ENCODE measurements at places on chromosomes 7 and 10.

- no peak for DNase-seq
These were observed 35.4 kb downstream of the CDK14 start for GRCh38 chr7:90631502-90631901.

DNA sequence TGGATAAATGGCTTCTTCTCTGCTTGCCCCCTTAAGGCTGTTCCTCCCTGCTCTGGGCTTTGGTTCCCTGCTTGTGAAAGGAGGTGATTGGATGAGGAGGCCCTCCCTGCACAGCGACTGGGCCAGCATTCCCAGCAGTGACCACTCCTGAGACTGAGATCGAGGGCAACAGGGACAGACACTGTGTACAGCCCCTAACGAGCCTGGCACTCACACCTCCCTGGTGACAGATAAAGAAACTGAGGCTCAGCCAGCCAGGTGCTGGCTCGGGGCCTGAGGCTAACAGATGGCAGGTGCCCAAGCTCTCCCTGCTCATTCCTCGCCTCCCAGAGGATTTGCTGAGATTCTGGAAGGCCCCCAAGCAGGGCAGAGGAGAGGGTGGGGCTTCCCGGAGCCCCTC is 12.0 kb upstream of the AQP1 start:
- no peak for DNase-seq

DNA sequence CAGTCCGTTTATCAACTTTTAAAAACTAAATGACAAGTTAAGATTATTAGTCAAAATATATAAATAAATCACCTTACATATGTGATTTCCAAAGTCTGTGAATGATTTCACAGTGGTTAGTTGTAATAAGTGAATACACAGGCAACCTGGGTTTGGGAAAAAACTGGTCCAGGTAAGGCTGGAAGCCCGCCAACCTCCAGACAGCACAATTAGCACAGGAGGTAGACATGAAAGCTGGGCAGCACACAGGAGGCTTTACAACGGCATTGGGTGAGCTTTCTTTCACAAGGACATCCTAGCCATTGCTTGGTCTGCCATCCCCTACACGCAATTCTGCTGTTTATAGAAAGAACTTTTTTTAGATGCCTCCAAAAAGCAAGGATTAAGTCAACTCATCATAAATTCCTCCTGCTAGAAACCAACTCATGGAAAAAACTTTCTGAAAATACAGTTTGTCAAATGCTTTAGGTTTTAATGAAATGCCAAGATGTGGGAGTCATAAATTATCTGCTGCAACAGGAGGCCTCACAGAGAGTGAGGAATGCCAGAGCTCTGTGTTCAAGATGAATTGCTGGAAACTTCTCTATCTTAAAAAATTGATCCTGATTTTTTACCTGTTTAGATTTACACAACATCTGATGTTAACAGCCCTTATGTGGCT is 346.8 kb upstream of the NFE2L3 start:
- DNase-seq: peak; percentile 63

DNA sequence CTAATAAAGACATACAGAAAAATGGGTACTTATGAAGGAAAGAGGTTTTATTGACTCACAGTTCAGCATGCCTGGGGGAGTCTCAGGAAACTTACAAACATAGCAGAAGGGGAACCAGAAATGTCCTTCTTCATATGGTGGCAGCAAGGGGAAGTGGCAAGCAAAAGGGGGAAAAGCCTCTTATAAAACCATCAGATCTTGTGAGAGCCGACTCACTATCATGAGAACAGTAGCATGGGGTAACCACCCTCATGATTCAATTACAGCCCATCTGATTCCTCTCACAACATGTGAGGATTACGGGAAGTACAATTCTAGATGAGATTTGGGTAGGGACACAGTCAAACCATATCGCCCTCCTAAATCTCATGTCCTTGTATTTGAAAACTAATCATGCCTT is 1305.4 kb upstream of the SORCS1 start:
- no peak for DNase-seq

DNA sequence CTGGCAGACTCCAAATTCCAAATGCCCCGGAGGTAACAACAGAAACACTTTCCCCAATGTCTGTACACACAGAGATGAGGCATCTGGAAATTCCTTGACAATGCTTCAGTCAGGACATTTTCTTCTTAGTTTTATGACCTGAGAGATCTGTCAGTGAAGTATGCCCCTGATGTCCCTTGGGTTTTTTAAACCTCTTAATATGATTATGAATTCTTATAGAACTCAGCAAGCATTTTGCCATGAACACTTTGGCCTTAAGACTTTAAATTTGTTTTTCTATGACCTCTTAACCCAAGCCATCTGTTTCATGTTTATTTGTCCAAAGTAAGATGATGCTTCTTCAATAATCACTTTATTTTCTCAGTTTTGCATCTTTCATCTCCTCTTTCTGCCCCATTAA is 1206.2 kb downstream of the GATA3 start:
- DNase-seq: no peak

DNA sequence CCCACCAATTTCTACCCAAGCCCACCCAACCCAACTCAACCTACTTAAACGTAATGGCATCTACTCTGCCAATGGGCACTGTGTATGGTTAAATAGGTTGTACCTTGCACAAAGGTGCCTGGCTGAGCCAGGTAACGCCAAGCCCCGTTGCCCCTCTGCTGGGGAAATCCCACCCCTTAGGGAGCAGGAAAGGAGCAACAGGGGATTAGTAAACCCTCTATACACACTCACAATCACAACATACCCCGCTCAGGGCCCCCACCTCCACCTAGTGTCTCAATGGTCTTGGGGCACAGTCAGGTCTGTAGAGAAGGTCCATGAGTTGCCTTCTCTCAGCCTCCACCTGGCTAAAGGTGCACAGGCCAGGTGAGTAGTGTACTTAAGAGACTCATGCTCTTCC is 74.3 kb upstream of the PCBD1 start:
- no peak for DNase-seq
